CD4-positive, alpha-beta T cell treated with Interleukin-10 for 1 hour (primary cell): ENCODE measurements at places on chromosomes 11 and 22.

DNA sequence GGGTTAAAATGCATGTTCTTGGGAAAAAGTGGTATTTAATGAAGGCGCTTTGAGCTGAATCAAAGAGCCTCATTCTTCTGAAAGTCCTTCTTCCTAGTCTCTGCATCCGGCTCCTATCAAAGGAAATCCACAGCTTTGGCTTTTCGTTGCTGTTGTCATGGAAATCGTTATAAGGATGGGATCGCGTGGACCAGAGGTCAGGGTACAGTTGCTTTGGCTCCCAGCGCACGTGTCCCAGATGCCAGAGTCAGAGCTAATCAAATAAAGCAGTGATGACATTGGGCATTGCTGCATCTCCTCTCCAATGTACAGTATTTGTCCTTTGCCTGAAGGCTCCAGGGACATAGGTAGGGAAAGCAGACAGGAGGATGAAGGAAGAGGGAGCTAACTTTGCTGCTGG, 181.9 kb downstream of the MYO18B start:
- no peak for DNase-seq

GRCh38 chr11:47587723-47588326, 1.3 kb downstream of the FAM180B start:
- no peak for DNase-seq

- no peak for DNase-seq
Observed at GRCh38 chr22:47818496-47818895, 1056.0 kb downstream of the TBC1D22A start.

- no peak for DNase-seq
Observed at GRCh38 chr22:25878933-25879332, 136.9 kb downstream of the MYO18B start.

- DNase-seq, result no peak
Observed at GRCh38 chr22:28882545-28882877, 861 bp upstream of the ZNRF3 start.

DNA sequence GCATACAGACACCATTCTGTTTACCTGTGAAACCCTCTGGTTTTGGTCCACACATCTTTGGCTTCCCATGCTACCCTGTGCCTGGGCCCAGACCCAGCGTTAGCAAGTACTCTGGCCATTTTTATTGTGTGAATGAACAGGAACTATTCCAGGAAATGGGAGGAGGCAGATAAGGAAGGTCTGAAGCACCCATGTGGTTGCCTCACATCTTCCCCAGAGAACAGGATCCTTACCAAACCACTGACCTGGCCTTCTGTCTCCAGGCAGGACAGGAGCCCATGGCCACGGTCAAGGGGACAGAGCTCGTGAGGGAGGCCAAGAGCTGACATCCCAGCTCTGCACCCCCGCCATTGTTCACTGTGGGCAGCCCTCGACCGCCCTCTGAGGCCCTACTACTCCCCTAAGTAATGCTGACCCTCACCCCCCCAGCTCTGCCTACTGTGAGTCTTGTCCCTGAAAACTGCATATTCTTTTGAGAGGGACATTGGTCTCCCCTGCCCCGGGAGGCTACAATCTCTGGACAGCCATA, 97.7 kb upstream of the TP53I11 start:
- no peak for DNase-seq

GRCh38 chr22:27470169-27470772, 331.3 kb downstream of the MN1 start:
- DNase-seq, result no peak

DNA sequence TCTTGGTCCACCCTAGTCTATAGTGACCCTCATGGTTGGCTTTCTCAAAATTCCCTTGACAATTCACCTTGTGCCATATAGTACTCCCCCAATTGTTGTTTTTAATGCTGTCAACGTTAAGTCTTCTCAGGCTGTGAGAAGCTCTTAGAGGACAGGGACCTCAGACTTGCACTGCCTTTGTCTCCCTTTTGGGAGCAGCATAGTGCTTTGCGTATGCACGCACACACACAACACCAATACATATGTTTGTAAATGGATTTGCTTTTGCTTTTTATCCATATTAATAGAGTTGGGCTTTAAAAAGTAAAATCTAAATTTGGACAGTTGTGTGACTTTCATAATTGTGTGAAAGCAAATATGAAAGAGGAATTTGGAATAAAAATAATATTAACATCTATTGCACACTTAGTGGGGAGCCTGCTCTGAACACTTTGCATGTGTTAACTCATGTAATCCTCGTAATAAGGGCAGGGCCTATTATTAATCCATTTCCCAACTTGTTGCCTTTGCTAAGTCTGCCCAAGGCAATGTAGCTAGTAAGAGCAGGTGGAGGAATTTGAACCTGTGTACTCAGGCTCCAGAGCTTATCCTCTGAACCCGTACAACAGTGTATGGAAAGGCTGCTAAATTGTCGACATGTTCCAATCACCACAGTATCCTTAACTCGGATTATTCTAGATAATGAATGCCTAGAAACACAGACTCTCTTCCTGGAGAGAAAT, 257.7 kb upstream of the NARS2 start:
- DNase-seq, result no peak

DNA sequence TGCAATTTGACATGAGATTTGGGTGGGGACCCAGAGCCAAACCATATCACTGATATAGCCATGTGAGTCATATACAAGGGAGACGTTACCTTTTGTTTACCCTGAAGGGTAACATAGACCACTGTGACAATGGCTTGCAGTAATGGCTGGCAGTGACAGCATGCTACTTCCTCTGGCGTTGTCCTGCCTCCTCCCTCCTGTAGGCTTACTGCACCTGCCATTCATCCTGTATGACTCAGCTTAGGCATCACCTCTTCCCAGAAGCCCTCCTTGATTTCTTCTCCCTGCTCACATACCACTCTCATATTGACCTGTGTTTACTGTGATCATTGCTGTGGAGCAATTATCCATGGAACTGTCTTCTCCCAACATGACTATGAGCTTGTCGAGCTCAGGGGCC, 12.0 kb upstream of the PVALB start:
- no peak for DNase-seq

GRCh38 chr11:11748706-11749365, 92.9 kb upstream of the USP47 start:
- DNase-seq, result no peak

GRCh38 chr11:101428918-101429317, 154.9 kb downstream of the TRPC6 start:
- no peak for DNase-seq

- DNase-seq, result no peak
Observed at GRCh38 chr11:57785072-57785471, 23.5 kb downstream of the CTNND1 start.

GRCh38 chr11:69910519-69911309, 91.5 kb upstream of the FGF3 start:
- DNase-seq, result no peak

- no peak for DNase-seq
Observed at GRCh38 chr11:131723088-131723487, 352.7 kb downstream of the NTM start.

DNA sequence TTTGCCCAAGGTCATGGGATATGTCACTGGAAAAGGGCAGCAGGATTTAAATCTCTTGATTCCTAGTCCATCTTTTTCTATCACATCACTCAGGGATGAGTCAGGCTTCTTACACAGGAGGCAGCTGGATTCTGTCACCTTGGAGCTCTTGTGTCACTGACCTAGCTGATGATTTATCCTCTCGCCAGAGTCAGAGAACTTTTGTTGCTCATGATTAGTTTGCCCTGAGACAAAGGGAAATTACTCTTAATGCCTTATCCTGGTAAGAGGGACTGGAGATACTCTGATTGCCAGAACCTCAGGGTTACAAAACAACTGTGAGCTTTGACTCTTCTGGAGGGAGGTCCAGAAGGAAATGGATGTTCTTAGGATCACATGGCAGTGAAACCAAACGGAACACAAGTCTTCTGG, 10.1 kb downstream of the COA4 start:
- DNase-seq, result no peak

DNA sequence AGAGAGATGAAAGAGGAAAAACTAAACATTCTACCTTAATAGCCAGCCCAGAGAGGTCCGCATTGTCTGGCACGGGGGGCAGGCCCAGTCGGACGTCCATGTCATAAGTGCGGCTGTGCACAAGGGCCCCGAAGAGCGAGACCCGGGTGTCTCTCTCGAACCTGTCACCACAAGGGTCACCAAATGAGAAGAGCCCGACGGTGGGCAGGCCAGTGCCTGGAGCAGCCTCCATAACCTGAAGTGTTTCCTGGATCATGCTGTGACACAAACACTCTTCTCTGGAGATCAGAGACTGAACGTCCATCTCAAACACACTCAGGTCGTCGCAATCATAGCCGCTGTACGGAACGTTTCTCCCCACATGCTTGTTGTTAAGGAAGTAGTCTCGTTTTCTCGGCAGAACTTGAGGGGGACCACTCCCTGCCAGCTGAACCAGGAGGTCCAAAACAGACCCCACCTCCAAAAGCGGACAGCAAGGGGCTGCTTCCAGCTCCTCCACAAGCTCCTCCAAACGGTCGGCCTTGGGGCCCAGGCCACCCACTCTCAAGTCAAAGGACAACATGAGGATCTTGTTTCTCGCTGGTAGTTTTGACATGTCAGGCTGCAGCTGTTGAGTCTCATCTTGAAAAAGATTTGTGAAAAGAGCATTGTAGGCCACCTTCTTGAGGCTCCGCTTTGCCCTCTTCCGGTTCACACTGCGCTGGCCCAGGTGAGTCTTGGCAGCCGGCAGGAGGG, 971 bp downstream of the TUBGCP6 start:
- no peak for DNase-seq

DNA sequence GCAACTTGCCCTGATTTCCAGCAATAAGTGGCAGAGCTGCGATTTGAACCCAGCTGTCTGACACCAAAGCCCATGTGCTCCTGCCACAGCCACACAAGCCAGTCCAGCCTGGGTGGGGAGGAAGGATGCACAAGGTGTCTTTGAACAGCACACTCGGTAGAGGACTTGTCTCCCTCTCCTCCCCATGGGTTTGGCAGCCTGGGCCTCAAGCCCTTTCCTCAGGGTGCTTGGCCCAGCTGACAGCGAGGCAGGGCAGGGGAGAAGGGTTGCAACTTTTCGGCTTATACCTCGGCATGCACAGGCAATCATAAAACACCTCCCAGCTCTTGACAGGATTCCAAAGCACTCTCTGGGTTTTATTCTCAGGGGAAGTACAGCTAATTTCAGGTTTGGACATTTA, 19.3 kb downstream of the ASPHD2 start:
- DNase-seq, result no peak

GRCh38 chr22:47296405-47297260, 534.2 kb downstream of the TBC1D22A start:
- DNase-seq, result no peak

DNA sequence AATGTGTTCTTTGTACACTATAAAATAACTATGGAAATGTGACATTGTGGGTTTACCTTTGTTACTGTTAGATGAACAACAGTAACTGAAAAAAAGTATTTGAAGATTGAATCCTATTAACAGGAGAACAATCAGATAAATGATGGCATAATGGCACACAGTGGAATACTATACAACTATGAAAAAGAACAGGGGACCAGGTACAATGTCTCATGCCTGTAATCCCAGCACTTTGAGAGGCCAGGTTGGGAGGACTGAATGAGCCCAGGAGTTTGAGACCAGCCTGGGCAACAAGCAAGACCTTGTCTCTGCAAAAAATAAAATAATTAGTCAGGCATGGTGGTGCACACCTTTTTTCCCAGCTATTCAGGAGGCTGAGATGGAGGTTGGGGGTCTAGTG, 14.4 kb upstream of the OSBP start:
- no peak for DNase-seq

- no peak for DNase-seq
Observed at GRCh38 chr11:63243533-63243932, at the start of gene SLC22A25. SLC22A25 (minus strand) TSS chr11:63243599; CDS start chr11:63229652, 13,947 bp downstream.

DNA sequence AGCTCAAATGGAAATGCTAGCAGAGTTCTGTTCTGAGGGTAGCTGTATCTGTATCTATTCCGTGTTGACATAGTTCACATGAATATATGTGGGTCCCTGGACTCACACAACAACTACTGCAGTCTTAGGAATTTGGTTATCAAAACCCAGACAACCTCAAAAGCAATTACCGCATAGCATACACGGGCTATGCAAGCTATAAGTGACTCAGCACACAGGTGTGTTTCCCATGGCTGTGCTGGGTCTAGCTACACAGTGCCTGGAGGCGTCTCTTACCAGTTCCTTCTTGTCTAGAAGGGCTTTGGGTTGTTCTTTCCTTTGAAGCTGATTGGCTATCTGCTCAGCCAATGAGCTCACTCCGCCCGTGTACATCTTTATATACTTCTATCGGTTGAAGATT, 98.2 kb upstream of the BID start:
- no peak for DNase-seq

DNA sequence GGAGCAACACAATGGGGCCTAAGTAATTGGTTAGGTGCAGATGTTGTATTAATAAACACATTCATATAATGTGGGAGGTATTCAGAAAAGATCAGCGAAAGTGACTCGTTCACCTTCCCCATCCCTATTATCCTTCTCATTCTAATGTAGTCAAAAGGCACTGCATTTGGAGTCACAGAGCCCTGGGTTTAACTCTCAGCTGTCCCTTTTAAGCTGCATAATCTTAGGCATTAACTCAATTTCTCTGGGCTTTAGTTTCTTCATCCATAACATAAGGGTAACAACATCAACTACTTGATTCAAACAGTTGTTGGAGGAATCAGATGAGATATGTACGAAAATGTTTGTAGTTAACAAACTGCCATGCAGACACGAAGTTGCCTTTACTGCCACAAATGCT, 187.6 kb upstream of the PITPNB start:
- no peak for DNase-seq

DNA sequence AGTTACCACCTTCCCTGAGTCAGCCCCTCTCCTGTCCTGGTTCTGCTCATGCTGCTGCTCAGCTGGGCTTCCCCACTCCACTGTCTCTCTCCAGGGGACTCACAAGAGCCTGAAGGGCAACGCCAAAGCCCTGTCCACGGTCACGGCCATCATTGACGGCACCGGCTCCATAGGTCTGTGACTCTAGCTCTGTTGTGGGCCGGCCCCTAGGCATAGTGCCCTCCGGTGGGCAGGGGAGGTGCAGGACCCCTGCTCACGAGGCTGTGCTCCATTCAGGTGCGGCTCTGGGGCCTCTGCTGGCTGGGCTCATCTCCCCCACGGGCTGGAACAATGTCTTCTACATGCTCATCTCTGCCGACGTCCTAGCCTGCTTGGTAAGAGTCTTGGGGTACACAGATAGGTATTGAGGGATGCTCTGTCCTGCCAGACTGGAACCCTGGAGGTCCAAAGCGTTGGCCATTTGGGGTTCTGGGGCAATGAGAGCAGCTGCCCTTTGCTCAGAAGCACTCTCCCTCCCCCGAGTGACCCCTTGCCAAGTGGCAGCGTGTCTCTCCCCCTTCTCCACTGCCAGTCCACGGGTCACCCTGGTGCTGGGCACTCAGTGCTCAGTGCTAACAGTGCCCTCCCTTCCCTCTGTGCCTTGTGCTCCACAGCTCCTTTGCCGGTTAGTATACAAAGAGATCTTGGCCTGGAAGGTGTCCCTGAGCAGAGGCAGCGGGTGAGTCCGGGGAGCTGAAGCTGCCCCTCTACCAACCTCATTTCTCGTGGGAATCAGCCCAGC, 22.4 kb downstream of the SLC37A2 start:
- DNase-seq, result no peak

GRCh38 chr11:103566116-103566515, 456.9 kb downstream of the DYNC2H1 start:
- DNase-seq, result no peak
